ENCODE measurements at places on chromosomes 1 and 21. TPM values are rescaled to one million over a fixed set of nuclear protein-coding genes. Genes with fewer than 3 reads are reported as not detected.

The DCDC2B gene
- total RNA-seq = not detected

The AQP10 gene
- total RNA-seq = not detected

The DIO1 gene
- not detected for total RNA-seq

The CD164L2 gene
- not detected for total RNA-seq

The HORMAD1 gene
- total RNA-seq = not detected
